ENCODE measurements at places on chromosomes 6 and 20. TPM values are rescaled to one million over a fixed set of nuclear protein-coding genes. Genes with fewer than 3 reads are reported as not detected.

ALDH8A1 gene
- under 0.01 TPM for total RNA-seq

CLPSL1 gene
- total RNA-seq: not detected

B3GAT2 gene
- not detected for total RNA-seq

C6orf118 gene
- total RNA-seq: not detected

TMC2 gene
- not detected for total RNA-seq

SLC35A1 gene
- total RNA-seq: 9.7 TPM

WFDC2 gene
- not detected for total RNA-seq

SLC26A8 gene
- not detected for total RNA-seq

TNFRSF6B gene
- 1.1 TPM for total RNA-seq

KPNA5 gene
- 9.4 TPM for total RNA-seq

C4B gene
- 0.54 TPM for total RNA-seq

SLC16A10 gene
- total RNA-seq: not detected

HLA-G gene
- not detected for total RNA-seq

WFDC10A gene
- total RNA-seq: not detected

PROKR2 gene
- total RNA-seq: not detected

PET117 gene
- total RNA-seq: 3.9 TPM

ADGRF1 gene
- not detected for total RNA-seq

MARCKS gene
- total RNA-seq: 40.7 TPM

POM121L2 gene
- total RNA-seq: not detected

NOTCH4 gene
- total RNA-seq: 2.2 TPM

FAM209B gene
- total RNA-seq: not detected

CRISP2 gene
- not detected for total RNA-seq

HLA-F gene
- total RNA-seq: not detected

PNLDC1 gene
- total RNA-seq: not detected

ZSCAN23 gene
- 5.3 TPM for total RNA-seq

ERVFRD-1 gene
- total RNA-seq: not detected

COX4I2 gene
- not detected for total RNA-seq

LINC00237 gene
- total RNA-seq: not detected

TGM2 gene
- total RNA-seq: 237 TPM

LGSN gene
- total RNA-seq: not detected

EZR gene
- total RNA-seq: 145 TPM

HTR1E gene
- total RNA-seq: not detected

FAM83C gene
- total RNA-seq: not detected

GHRH gene
- not detected for total RNA-seq

NKAPL gene
- 0.83 TPM for total RNA-seq

CCN5 gene
- total RNA-seq: not detected

VIP gene
- not detected for total RNA-seq

TCF15 gene
- not detected for total RNA-seq

B4GALT5 gene
- total RNA-seq: 13.9 TPM

GPLD1 gene
- 0.28 TPM for total RNA-seq

EFCAB8 gene
- total RNA-seq: not detected

BHLHE23 gene
- total RNA-seq: not detected

OR2J3 gene
- total RNA-seq: not detected

WFDC10B gene
- not detected for total RNA-seq

HLA-DRB1 gene
- total RNA-seq: not detected

TFAP2C gene
- under 0.01 TPM for total RNA-seq

CD109 gene
- total RNA-seq: 5.0 TPM

TSPO2 gene
- not detected for total RNA-seq

SAMD3 gene
- total RNA-seq: 3.1 TPM

ZSCAN26 gene
- 42.1 TPM for total RNA-seq

GSTA3 gene
- total RNA-seq: not detected

TNXB gene
- total RNA-seq: under 0.01 TPM

ESR1 gene
- not detected for total RNA-seq

SLC32A1 gene
- total RNA-seq: not detected

SNPH gene
- 4.7 TPM for total RNA-seq

MYLIP gene
- 3.2 TPM for total RNA-seq

Measured in IMR-90 (cell line).